CD4-positive, alpha-beta T cell (primary cell): ENCODE measurements at places on chromosomes 3 and 15.

- DNase-seq, result no peak
Observed at GRCh38 chr3:2958551-2958950, 151.6 kb downstream of the IL5RA start.

- DNase-seq, result no peak
Observed at GRCh38 chr3:169804681-169805080, 8.0 kb upstream of the LRRIQ4 start.

DNA sequence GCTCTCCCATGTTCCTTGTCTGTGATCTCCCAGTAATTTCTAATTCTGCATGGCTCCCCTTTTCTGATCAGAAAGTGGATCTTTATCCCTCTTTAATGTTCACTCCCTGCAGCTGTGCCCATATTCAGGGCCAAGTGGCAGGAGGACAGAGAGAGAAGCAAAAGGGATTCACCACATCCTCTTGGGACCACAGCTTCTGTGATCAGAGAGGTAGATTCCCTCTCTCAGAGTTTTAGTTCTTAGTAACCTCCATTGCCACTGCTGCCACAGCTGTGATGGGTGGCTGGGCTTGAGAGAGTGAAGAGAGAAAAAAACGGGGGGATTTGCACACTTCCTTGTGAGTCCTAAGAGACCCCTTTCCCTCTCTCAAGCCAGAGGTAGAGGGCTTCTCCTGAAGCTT, 49.2 kb downstream of the GLCE start:
- DNase-seq, result no peak

GRCh38 chr15:38205526-38206272, 46.9 kb upstream of the SPRED1 start:
- DNase-seq, result no peak

- DNase-seq, result no peak
Observed at GRCh38 chr15:71800835-71801745, 9.3 kb upstream of the NR2E3 start.

GRCh38 chr3:111303760-111304159, 232.1 kb downstream of the NECTIN3 start:
- no peak for DNase-seq

- DNase-seq, result no peak
Observed at GRCh38 chr3:136332302-136332701, 82.2 kb downstream of the PCCB start.

GRCh38 chr3:52253314-52254304, 8.1 kb downstream of the PPM1M start:
- peak; percentile 73 for DNase-seq

DNA sequence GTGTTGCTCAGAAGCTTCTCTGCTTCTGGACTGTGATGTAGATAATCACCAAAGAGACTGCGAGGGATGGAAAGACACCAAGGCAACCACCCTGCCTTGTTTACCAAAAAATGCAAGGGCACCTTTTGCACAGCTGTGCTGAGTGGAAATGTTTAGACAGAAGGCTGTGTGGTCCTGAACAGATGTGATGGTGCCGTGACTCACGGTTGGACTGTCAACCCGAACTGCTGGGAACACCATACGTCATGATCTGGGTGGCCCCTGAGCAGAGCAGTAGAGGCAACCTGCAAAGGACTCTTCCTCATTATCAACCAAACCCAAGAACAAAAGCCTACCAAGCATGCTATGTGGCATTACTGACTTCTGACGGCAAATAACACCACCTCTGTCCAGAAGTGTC, 61.3 kb upstream of the LPP start:
- no peak for DNase-seq

GRCh38 chr3:111134302-111134701, 62.7 kb downstream of the NECTIN3 start:
- no peak for DNase-seq

GRCh38 chr3:134367869-134368750, 6.1 kb downstream of the AMOTL2 start:
- no peak for DNase-seq

DNA sequence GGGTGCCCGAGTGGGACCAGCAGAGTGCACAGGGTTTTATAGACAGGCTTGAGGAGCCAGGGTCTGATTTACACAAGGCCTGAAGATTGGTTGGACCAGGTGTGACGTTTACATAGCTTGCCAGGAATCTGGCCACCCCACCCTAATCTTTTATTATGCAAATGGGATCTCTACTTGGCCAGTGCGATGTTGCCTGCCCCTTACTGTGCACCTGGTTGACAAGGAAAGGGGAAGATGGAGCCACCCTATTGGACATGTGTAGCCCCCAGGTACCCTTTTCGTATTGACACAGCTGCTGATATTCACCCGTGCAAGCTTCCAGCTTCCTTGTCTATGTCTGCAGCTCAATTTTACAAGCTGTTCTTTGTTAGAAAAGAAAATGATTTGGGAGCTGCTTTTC, 132.0 kb downstream of the ARNT2 start:
- no peak for DNase-seq

GRCh38 chr3:107249132-107249531, 128.1 kb upstream of the CCDC54 start:
- no peak for DNase-seq
